NCI-H1930 (cell line): ENCODE measurements at places on chromosomes 3 and 15.

DNA sequence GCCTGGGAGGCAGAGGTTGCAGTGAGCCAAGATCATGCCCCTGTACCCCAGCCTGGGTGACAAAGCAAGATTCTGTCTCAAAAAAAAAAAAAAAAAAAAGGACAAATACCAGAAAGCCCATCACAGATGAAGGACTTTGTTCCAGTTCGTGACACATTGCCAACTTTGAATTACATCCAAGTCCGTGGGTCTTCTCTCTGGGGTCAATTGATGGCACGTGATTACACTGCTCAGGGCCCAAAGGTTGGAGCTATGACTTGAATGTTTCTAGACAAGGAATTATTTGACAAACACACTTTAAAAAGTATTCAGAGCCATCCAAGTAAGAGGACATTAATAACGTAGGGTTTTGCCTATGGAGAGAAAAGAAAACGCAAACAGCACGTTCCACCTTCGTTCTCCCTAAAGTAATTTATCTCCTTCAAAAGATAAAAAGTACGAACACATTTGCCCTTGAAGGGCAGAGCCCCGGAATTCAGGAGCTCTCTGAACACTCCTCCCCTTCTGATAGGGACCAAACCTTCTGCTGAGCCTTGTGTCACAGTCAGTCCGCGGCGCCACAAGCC is 31.3 kb upstream of the ST3GAL6 start:
- DNase-seq, result no peak

- no peak for DNase-seq
Measured at GRCh38 chr3:53169045-53169831, 8.2 kb downstream of the PRKCD start.

DNA sequence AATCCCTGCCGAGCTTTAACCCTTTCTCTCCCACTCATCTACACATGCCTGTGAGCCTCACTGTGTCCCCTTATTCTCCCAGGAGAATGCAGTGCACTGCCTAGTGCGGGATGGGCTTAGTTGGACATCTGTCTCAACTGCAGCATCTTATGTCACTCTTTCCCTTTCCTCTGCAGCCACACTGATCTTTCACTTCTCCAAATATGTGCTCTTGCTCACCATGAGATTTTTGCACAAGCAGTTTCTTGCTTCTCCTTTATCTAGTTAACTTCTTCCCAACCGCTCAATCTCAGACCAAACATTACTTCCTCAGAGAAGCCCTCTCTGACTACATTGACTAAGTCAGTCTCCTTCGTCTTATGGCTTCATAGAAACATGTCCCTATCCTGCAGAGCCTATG is 292.3 kb downstream of the KBTBD8 start:
- no peak for DNase-seq

DNA sequence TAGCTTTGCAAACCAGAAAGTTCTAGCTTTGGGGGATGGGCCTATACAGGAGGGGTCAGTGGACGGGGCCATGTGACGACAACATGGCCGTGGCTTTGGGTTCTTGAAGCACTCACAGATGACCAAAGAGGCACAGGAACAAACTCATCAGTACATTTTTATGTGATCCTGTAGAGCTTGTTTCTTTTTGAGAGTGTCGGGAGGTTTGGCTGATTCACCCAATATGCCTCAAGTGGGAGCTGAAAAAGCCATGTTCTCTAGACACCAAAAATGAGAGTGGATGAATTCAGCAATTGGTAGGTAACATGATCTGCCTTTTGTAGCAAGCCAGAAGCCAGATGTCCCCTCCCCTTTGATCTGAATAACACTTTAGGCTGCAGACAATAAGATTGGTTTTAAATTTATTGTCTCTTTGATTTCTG is 30.1 kb downstream of the GREM1 start:
- no peak for DNase-seq

DNA sequence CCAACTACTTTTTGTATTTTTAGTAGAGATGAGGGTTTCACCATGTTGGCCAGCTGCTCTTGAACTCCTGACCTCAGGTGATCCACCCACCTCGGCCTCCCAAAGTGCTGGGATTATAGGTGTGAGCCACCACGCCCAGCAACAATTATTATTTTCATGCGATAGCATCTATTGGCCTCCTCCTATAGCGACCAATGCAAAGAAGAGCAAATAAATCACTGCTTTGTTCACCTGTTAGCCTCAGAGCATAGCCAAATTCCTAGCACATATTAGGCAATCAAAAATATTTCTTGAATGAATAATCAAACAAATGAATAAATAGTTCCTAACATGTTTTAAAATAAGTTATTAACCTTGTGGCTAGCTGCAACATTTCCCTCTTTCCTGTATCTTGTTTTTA is 36.8 kb upstream of the TNFSF10 start:
- DNase-seq, result no peak

- DNase-seq, result no peak
Measured at GRCh38 chr3:157128771-157129681, 30.9 kb downstream of the CCNL1 start.

DNA sequence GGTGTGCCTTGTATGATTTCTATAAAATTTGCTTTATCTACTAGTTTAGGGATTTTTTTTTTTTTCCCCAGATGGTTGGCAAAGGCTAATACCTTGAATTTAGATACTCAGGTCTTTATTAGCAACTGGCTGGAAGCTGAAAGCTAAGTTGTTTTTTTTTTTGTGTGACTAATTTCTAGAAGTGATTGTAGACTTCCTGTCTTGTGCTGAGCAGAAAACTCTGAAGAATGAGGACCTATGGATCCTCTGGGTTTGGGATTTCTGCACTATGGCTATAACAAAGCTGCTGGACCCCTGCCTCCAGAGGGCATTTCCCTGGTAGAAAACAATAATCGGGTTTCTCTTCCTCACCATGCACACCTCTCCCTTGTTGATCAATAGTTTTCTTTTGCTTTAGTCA is 10.0 kb downstream of the ARIH2 start:
- no peak for DNase-seq

GRCh38 chr3:179528772-179529171 is 34.0 kb upstream of the ACTL6A start:
- DNase-seq, result no peak

DNA sequence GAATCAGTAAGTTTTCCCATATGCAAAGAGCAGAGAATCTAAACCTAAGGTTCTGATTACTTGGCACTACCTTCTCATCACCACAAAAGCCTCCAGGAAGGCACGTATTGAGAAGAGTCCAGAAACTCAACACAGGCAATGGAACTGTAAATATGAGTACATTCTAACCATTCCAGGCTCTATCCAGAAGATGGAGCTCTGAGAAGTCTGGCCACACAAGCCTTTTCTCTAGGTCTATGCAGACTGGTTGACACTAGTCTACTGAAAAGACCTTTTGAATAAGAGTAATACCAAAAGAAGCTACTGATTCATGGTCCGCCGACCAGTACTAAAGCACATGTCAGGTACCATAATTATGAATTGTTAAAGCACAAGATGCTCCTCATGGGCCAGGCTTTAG is 12.2 kb upstream of the NCKIPSD start:
- DNase-seq, result no peak

DNA sequence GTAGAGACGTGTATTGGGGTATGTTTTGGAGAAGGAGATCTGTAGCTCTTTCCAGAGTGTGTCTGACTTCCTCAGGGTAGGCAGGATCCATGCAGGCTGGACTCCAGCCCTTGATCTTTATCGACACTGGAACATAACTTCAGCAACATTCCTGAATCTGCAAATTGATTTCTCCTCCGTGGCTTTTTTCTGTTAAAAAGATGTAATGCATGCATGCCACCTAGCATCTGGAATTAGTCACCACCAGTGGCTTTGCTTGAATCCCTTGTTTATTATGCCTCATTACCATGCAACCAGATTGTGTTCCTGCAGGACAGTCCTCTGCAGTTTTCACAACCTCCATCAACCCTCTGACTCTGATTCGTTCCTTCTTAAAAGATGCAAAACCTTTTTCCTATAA is 86.1 kb downstream of the CCNL1 start:
- no peak for DNase-seq

DNA sequence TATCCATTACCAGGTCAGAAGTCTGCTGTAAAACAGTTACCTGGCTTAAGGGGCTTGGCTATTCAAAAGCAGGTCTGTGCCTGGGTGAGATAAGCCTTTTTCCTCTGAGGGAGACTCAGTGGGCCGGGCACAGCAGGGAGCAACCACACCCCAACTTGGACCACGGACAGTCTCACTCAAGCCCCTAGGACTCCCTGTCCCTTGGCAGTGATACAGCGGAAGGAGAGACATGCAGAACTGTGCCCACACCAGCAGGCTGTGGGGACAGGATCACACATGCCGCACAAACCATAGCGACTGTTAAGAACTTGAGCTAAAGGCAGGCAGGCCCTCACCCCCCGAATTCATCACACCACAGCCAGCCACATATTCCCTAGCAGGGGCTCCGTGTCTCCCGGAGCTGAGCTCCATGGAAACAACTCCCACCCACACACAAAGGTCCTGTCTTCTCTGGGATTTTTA is 2.8 kb upstream of the GP5 start:
- DNase-seq, result no peak

- no peak for DNase-seq
Measured at GRCh38 chr15:70196372-70197316, 98.9 kb upstream of the TLE3 start.

GRCh38 chr3:139448104-139448503 is 28.2 kb downstream of the RBP2 start:
- DNase-seq, result no peak

- no peak for DNase-seq
Measured at GRCh38 chr15:48402427-48403177, 71.4 kb downstream of the DUT start.

- DNase-seq, result no peak
Measured at GRCh38 chr15:48190932-48191573, 412 bp upstream of the CTXN2 start.

- DNase-seq, result no peak
Measured at GRCh38 chr3:197308591-197308990, 10.2 kb upstream of the DLG1 start.

- DNase-seq, result no peak
Measured at GRCh38 chr15:74414603-74415338, 19.0 kb downstream of the SEMA7A start.

DNA sequence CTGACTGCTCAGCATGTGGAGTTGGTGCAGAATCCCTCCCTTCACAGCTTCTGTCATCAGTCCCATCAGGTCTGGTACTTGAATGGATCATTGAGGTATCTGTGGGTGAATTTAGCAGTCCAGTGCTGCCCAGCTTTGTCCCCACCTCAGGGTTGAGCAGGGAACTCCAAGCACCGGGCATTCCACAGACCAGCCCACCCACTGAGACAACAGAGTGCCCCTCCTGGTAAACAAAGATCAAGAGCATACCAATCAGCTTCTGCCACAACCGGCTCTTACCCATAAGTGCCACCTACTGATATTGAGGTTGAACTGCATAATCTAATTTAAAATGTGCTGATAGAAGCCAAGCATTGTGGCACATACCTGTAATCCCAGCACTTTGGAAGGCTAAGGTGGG is 57.1 kb upstream of the FXR1 start:
- DNase-seq, result no peak

DNA sequence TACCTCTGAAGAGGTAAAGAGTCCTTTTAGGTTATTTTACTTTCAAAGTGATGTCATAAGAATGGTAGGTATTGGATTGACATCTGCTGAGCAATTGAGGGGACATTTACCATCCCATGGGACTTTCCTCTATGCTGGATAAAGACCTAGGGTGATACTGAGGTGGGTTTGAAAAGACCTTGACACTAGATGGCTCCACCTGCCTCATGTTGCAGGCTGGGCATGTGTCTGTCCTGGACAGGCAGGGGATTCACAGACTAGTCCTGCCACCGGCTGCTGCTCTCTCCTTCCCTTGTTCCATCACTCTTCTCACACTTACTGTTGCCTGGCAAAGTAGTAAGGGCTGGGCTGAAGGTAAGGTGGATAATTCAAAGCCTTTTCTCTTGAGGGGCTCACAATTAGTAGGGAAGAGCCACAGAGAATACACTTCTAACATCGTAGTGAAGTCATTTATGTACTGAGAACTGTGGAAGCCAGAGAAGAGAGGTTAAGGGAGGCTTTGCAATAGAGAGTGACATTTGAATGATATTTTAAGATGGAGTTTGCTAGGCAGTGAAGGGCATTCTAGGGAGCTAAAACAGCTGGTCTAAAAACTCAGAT is 27.7 kb downstream of the TRAK1 start:
- peak; percentile 5 for DNase-seq

DNA sequence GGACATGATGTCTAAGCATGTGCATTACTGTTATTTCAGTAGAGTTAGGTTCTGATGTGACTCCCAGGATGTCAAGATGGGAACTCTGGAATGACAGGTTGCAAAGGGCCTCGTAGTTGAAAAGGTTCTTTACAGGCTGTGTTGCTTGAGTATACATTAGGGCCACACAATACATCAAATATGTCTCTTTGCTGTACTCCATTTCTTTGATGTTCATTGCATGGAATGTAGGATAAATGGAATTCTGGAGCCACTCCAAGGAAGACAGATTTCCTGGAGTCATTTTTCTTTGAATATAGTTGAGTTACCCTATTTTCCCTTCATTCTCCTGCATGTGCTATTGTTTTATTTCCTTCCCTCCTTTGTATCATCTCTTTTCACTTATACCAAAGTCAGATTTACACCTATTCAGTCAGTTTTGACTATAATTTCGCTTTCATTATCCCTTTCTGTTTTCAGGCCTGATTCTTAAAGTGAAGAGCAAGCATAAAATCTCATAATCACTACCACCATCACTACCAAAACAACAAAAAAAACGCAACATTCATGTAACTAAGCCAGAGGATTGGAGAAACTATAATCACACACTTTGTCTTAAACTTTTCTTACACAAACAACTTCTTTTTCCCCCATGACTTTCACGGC is 61.2 kb upstream of the PTX3 start:
- no peak for DNase-seq

GRCh38 chr15:59976480-59977271 is 27.4 kb upstream of the FOXB1 start:
- DNase-seq, result no peak

- DNase-seq, result no peak
Measured at GRCh38 chr15:81032818-81033217, 32.1 kb downstream of the TLNRD1 start.

GRCh38 chr3:144677103-144677502 is 705.5 kb downstream of the DIPK2A start:
- no peak for DNase-seq

GRCh38 chr3:192064959-192065358 is 604.0 kb downstream of the PYDC2 start:
- no peak for DNase-seq

DNA sequence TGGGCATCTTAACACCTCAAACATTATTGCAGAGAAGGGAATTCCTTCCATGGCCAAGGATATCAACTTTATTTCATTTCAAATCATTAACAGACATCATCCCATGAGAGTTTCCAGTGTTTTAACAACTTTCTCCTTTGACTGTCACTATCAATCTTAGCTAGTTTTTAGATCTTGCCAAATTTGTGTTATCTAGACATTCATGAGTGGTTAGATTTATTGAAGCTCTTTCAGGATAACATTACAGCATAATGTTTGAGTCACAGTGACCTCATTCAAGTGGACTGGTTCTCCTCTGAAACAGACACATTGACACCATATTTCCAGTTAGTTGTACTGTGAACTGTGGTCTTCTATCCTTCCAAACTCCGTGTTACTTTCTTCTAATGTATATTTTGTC is 8.6 kb upstream of the TNFAIP8L3 start:
- no peak for DNase-seq

- no peak for DNase-seq
Measured at GRCh38 chr15:31311735-31312619, 14.7 kb upstream of the KLF13 start.
